ENCODE measurements at places on chromosomes 6 and 20.

GRCh38 chr20:6053064-6053775 is 640 bp downstream of the LRRN4 start:
- DNase-seq = no peak

DNA sequence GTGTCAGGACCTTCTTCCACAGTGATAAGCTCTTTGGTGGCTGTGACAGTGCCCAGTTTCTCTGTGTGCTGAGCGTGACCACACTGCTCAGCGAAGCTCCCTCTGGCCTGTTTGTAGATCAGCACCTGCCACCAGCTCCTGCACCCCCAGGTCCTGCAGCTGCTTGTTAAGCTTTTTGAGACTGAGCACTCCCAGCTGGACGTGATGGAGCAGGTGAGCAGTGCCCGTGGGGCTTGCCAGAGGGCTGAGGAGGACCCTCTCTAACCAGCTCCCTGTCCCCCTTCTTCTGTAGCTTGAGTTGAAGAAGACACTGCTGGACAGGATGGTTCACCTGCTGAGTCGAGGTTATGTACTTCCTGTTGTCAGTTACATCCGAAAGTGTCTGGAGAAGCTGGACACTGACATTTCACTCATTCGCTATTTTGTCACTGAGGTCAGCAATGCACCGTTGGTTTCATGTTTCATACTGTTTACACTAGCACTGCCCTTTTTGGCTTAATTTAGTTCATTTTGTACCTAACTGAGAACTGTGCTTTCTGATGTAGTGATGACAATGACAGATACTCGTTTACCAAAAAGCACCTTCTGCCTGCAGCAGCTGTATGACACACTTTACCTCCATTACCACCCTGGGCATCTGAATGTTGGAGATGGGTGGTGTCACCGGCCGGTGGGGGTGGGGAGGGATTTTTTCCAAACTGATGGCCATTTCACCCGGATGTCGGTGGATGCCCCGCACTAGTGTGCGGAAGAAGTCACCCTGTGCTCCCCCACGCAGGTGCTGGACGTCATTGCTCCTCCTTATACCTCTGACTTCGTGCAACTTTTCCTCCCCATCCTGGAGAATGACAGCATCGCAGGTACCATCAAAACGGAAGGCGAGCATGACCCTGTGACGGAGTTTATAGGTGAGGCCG is 12.5 kb downstream of the NELFCD start:
- no peak for DNase-seq

- no peak for DNase-seq
These were observed 6.9 kb upstream of the CITED2 start for GRCh38 chr6:139381216-139381865.

- DNase-seq = no peak
These were observed 815.2 kb downstream of the QKI start for GRCh38 chr6:164229716-164230115.
